ENCODE measurements at places on chromosomes 3 and 15.

DNA sequence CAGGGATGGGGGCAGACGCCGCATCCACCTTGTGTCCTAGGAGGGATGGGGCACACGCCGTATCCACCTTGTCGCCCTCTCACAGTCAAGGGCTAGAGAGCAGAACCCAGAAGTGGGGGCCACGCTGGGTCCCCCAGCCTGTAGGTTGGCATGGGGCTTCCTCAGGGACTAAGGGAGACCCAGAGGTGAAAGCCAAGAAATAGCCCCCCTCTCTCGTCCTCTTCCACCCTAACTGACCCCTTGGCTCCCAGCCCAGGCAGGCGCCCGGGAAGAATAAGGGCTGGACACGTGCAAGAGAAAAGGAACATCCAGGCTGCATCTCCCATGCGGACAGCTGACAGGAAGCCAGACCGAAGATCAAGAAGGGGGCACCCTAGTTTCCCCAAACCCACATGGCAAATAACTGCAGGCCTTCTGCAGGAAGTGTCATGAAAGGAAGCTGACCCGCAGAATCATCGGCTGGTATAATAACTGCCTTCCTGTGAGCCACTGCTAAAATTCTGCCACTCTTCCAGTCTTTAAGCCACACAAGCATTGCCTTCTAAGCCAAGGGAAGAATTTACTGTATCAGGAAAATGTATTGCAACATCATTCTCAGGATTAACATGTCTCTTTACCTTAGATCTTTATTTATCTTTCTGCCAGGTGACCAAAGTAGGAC lies 38.5 kb upstream of the TFRC start:
- no peak for DNase-seq

- no peak for DNase-seq
Observed at GRCh38 chr15:78374436-78375393, 34.6 kb downstream of the CRABP1 start.

DNA sequence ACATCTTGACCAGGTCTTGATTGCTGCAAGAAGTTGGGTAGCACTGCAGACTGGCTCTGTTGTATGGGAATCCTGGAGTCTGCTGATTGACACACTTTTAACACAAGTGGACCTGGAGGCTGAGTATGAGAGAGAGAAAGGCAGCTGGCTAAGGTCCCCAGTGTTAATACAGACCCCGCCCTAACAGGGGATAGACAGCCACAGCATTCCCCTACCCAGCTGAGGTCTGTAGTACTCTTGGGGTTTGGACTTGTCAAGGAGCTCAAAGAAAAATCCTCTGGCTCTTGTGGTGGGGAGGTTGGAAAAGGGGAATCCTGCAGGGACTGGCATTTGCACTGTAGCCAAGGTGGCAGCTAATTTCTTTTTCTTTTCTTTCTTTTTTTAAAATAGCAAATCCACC lies 192.7 kb downstream of the ZNF621 start:
- DNase-seq: no peak

- DNase-seq: no peak
Observed at GRCh38 chr3:120559242-120560061, 36.7 kb upstream of the NDUFB4 start.

DNA sequence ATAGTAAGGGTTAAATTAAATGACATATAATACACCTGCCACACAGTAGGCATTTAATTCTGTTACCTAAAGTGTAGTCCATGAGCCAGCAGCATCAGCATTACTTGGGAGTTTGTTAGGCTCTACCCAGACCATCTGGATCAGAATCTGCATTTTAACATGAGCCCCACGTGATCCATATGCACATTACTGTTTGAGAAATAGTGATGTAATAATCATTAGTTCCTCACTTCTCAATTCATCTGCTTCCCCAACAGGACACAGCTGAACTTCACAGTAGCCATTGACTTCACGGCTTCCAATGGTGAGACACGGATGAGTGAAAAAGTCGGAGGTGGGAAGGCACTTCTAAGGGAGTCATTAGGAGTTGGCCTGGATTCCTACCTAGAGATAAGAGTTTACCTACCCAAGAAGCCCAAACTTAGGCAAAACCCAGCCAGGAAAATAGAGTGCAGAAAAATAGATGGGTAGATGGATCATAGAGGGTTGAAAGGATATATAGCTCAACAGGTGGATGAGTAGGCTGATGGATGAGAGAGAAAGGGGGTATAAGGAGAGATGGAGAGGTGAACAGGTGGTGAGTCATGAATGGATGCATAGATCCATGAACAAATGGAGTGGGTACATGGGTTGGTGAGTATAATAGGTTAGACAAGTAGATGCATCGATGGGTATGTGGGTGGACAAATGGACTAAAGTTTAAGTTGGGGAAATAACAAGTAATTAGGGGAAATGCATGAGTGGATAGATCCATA lies 13.3 kb downstream of the CPNE9 start:
- no peak for DNase-seq

DNA sequence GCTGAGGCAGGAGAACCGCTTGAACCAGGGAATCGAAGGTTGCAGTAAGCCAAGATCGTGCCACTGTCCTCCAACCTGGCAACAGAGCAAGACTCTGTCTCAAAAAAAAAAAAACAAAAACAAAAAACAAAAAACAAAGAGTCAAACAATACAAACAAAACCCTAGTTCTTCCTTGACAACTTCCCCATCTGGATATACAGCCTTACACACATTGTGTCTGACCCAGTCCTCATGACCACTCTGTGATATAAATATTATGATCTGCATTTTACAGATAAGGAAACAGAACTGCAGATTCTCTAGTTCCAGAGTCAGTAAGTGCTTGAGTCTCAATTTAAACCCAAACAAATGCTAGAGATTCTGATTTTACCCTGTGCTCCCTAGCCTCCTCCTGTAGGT lies 4.8 kb upstream of the ESYT3 start:
- no peak for DNase-seq

- no peak for DNase-seq
Observed at GRCh38 chr15:29034593-29035335, 149.0 kb downstream of the APBA2 start.

DNA sequence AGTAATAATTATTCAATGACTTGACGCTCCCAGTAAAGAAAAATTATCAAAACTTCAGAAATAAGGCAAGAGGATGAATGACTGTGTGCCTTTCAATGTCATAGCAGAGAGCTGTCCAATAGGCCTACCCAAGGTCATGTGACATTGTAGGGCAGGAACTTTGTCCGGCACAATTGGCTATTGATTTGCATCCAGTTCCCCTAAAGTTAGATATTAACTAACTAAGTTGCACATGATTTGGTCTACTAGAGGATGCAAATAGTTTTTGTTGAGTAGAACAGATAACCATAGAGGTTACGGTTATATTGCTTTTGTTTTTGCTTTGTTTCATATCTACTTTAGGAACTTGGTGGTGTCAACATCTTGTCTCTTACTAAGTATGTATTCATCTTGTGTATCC lies 127.9 kb upstream of the PFN2 start:
- no peak for DNase-seq

DNA sequence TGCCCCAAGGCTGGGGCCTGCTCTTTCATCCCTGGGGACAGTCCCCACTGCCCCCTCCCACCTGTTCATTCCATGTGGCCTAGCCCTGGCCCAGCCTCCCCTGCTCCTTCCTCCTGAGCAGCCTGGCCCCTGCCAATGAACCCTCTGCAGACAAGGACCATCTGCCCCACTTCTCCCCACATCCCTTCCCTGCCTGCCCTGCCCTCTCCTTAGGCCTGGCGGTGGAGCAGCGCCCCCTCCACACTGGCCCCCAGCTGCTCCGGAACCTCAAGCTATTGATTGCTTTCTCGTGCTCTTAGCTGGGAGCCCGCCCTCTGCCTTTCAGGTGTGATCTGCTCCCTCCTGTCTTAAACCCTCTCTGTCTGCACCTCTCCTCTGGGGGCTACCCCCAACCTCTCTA lies 8.0 kb downstream of the PLXNA1 start:
- DNase-seq: no peak

GRCh38 chr15:54836052-54836795 lies 360.5 kb downstream of the RSL24D1 start:
- no peak for DNase-seq

DNA sequence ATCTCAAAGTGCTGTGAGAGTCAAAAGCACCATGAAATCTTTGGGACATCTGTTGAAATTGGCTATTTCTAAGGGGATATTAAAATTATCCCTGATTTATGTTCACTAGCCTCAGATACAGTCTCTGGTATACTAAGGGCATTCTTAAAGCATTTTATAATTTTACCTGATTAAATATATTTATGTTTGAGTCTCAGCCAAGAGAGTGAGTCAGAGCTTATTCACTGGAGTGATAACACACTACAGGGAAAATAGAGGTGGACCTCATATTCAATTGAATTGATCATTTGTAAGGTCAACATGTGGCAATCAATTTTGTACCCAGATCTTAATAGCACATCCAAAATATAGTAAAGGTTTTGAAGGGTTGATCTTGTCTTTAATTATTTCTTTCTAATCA lies 733.6 kb downstream of the EPHA3 start:
- no peak for DNase-seq

GRCh38 chr15:65260968-65261367 lies 25.7 kb downstream of the PARP16 start:
- DNase-seq: no peak

All from GM04503 (cell line).